ENCODE measurements at places on chromosomes 6 and 20.
A peak's percentile ranks its signal among the peaks of the same experiment; 100 is the strongest.

- DNase-seq: no peak
Observed at GRCh38 chr6:47157653-47158219, 115.6 kb upstream of the ADGRF1 start.

GRCh38 chr6:27374824-27375612 is 13.5 kb upstream of the ZNF391 start:
- DNase-seq: no peak

DNA sequence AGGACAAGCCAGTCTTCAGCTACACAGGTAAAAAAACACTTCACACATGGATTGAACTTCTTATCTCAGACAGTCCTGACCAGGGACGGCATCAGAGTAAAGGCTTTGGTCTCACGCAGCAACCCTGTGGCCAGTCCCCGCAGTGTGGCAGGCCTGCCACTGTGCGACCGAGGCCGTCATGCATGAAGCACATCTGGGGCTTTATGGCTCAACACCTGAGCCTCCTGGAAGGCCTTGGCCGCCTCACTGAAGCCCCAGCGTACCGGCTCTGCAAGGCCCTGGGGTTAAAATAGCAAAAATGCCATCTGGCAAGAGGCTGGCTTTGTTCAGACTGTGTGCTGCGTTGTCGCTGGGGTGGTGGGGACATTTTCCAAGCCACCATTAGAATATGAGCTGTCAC is 32.8 kb downstream of the TBC1D7 start:
- no peak for DNase-seq

GRCh38 chr20:58664331-58664730 is 13.2 kb downstream of the STX16 start:
- no peak for DNase-seq

GRCh38 chr6:28335564-28336283 is at the start of gene ZSCAN31:
ZSCAN31 (minus strand) TSS chr6:28336148; CDS start chr6:28329683, 6,465 bp downstream.
- peak; percentile 97 for DNase-seq

GRCh38 chr6:136350914-136351313 is 61.3 kb upstream of the BCLAF1 start:
- DNase-seq: no peak

GRCh38 chr6:48144021-48144420 is 33.0 kb upstream of the PTCHD4 start:
- DNase-seq: no peak

- no peak for DNase-seq
Observed at GRCh38 chr6:105066836-105067235, 109.9 kb downstream of the LIN28B start.

All from KBM-7 (cell line).